ENCODE measurements at places on chromosomes 7 and 10.

DNA sequence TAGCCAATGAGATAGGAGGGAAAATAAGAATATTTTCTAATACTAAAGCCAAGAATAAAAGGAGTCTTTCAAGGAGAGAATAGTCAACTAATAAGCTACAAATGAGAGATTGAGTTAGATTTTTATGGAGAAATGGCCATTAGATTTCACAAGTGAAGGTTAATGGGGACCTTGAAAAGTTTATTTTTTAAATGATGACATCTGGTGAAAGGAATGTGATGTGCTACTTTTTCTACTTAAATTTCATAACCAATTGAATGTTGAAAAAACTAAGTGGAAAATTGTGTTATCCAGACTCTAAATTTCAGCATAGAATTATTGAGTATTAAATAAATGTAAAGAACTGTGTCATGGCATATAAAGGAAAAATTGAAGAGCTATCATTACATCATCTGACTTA is 125.7 kb downstream of the TSPAN12 start:
- no peak for DNase-seq

DNA sequence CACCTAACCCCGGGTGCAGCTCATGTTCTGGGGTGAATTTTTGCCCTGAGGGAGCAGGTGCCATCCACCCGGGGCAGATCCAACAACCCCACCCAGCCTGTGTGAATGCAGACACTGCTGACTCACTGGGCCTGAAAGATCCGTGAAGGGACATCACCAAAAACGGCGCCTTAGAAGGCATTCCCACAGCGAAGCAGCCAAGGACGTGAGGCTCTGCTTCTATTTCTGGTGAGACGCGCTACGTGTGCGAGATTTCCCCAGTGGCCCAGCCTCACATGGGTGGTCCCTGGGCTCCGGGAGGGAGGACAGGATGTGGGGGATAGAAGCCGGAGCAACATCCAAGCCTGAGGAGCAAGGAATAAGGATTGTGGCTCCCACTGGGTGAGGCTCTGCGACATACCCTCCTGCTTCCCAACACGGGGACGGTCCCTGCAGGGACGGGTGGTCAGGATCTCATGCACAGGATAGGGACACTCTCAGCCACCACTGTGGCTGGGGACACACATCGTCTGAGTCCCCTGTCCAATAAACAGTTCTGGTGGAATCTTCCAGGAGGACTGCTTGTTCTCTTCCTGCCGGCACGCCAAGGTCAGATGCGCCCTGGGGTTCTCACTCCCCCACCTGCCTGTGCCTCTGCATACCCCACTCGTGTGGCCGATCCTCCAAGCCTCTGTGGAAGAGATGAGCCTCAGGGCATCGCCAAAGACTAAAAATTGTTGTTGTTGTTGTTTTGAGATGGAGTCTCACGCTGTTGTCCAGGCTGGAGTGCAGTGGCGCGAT is 70.2 kb downstream of the ZRANB1 start:
- DNase-seq, result no peak

GRCh38 chr7:136911344-136911743 is 42.9 kb downstream of the CHRM2 start:
- DNase-seq, result no peak

- DNase-seq, result no peak
These were observed 50.5 kb downstream of the CPVL start for GRCh38 chr7:29095631-29096445.

- DNase-seq, result no peak
These were observed 19.0 kb downstream of the PIK3AP1 start for GRCh38 chr10:96701265-96701664.

DNA sequence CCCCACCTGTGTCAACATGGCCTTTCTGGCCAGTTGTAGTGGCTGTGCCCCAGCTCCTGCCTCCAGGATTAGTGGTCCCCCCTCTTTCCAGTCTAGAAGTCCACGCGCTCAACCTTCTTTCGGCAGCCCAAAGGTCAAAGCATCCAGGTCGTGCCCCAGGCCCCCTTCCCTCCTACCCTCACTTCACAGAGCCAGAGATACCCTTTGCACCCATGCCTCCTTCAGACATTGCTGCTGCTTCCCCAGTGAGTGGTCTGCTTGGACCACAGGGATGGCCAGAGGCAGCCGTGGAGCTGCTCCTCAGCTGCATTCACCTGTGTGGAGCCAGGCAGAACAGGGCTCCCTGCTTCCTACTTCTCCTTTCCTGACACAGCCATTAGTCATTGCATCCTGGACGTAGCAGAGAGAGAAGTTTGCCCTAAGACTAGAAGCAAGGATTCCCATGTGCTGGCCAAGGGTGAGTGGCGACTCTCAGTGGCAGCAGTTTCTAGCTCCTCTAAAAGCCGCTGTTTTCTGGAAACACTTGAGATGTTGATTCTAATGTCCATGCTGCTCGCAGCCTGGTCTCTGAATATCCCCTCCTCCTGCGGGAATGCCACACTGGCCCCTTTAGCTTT is 243.1 kb upstream of the SHH start:
- no peak for DNase-seq

- DNase-seq, result no peak
These were observed 258.8 kb upstream of the TEX47 start for GRCh38 chr7:89054361-89054760.

DNA sequence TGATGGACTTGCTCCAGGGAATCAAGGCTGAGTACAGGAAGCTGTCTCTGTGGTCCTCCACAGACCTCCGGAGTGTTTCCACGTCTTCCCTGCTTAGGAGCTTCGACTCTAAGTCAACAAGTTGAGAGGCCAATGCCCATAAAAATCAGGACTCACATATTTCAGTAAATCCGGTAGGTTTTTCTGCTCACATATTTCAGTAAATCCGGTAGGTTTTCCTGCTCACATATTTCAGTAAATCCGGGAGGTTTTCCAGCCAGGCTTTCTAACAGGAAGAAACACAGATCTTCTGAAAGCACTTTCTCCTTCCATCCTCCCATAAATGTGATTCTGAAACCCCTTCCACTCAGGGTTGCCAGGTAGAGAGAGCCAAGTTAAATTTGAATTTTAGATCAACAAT is 340.1 kb upstream of the SHH start:
- DNase-seq, result no peak

DNA sequence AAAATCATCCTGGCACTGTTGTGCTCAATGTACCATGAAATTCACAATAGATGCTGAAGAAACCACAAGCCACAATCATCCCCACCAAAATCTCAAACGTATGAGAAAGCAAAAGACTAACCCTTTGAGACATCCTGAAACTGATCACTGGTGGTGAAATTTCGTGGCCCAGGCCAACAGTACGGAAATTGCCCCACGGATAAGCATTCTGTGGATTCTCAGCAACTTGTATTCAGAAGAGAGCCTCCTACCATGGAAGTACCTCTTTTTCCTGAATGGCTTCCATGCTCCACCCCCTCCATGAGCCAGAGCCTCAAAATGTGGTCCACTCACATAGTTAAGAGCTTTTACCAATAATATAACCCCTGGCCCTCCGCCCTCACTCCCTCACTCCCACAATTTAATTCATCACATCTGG is 163.9 kb upstream of the AUTS2 start:
- no peak for DNase-seq

- DNase-seq, result no peak
These were observed 28.4 kb downstream of the ENTPD1 start for GRCh38 chr10:95784279-95784913.

DNA sequence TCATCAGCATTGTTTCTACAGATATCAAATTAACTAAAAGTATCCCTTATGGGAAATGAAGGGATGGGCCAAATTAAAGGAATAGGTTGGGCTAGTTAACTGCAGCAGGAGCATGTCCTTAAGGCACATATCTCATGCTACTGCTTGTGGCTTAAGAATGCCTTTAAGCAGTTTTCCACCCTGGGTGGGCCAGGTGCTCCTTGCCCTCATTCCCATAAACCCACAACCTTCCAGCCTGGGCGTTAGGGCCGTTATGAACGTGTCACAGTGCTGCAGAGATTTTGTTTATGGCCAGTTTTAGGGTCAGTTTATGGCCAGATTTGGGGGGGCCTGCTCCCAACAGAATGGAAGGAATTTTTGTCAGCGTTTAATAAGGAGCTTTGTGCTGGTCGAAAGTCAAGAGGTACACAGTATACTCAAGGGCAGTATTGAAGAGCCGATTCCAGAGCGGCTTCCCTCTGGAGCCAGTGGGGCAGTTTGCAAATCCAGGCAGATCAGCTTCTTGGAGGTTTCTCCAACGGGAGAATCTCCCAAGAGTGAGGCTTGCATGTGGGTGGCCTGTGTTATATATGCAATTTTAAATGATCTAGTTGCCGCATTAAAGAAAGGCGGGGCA is 7.7 kb downstream of the PFKP start:
- DNase-seq, result no peak

DNA sequence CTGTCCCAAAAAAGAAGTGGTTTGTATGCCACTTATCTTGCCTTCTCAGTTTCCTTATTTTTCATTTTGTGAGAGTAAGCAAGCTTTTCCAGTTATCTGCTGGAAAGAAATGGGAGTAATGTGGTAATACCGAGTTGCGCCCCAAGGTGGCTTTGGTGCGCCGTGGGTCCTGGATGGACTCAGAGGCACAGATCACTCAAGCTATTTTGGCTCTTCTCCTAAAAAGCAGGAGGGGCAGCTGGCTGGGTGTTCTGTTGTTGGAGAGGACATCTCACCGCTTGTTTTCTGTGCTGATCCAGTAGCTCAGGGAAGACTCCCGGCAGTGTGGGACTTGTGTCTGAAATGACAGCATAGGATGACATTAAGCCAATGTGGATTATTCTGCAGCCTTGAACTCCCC is 16.4 kb downstream of the PRKRIP1 start:
- no peak for DNase-seq

GRCh38 chr10:106960812-106961211 is 203.7 kb downstream of the SORCS1 start:
- DNase-seq, result no peak

DNA sequence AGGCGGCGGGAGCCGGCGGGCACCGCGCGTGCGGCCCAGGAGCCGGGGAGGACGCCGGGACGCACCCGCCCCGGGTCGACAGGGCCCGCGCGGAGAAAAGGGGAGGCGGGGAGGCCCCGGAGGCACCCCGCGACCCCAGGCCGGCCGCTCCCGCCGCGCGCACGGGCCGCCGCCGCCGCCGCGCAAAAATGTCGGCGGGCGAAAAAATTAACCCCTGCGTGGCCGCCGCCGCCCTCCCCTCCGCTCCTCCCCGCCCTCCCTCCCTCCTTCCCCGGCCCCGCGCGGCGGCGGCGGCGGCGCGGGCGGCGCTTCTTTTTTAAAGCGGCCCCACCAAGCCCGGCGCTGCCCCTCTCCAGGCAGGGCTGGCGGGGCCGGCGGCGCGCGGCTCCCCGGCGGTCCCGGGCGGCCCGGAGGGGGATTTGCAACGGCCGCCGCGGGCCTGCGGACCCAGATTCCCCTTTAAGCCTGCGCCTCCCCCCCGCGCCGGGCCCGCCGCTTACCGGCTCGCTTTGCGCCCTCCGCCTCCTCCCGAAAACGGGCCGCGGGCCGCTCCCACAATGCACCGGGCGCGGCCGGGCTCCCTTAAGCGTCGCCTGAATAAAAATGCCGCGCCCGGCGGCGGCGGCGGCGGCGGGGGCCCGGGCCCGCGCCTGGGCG is 465 bp downstream of the SEPHS1 start:
- peak; percentile 66 for DNase-seq

GRCh38 chr7:40987571-40987970 is 715.3 kb downstream of the INHBA start:
- DNase-seq, result no peak

- no peak for DNase-seq
These were observed 423.4 kb downstream of the DNAJB6 start for GRCh38 chr7:157760004-157760730.

GRCh38 chr7:142001163-142001874 is 5.6 kb downstream of the MGAM start:
- no peak for DNase-seq

DNA sequence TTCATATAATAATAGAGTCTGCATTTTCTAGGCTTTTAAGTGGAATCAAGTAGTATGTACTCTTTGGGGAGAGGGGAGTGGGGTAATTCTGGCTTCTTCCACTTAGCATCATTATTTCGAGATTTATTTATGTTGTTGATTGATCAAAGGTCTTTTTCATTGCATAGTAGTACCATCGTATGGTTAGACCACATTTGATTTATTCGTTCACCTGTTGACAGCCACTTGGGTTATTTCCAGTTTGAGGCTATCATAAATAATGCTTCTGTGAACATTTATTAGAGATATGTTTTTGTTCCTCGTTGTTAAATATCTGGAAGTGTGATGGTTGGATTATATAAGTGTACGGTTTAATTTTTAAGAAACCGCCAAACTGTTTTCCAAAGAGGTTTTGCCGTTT is 52.8 kb downstream of the AHCYL2 start:
- no peak for DNase-seq

- no peak for DNase-seq
These were observed 6.1 kb downstream of the SAMD9L start for GRCh38 chr7:93142127-93142526.

GRCh38 chr10:120490288-120490687 is 33.3 kb downstream of the PLPP4 start:
- no peak for DNase-seq

GRCh38 chr10:85492684-85493083 is 873.9 kb downstream of the GRID1 start:
- DNase-seq, result no peak

DNA sequence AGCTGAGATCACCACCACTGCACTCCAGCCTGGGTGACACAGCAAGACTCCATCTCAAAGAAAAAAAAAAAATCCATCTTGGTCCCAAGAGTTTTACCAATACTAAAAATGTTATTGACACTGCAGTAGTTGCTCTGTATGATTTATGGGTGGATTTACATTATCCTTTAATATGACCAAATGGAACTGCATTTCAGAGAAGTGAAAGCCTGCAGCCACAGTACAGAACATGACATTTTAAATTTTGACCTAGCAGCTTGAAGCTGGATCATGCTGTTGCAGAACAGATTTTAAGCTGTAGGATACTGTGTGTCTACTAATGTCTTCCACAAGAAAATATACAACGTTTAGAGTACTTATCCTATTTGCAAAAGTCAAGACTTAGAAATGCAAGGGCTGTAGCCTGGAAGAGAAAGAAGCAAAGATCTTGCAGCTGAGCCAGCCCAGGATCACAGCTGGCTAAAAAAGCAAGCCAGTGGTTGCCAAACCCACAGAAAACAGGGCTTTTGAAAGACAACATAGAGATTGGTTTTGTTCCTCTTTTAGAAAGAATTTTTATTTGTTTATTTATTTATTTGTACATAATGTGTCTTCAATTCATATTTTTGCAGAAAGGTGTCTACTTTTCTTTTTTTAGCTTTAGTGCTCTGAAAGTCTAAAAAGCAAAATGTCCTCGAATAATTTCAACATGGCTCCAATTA is 55.2 kb upstream of the WNT16 start:
- no peak for DNase-seq

DNA sequence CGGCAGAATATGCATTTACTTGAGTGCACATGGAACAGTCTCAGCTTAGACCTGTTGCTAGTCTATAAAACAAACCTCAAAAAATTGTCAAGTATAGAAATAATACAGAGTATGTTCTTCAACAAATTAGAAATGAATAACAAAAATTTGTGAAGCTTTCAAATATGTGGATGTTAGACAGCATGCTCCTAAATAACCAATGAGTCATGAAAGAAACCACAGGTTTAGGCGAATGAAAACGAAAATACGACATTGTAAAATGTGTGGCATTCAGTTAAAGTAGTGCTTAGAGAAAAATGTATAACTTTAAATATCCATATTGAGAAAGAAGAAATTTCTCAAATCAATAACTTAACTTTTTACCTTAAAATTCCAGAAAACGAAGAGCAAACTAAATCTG is 760.0 kb upstream of the SORCS1 start:
- no peak for DNase-seq
